ENCODE measurements at places on chromosomes 2 and 18.

DNA sequence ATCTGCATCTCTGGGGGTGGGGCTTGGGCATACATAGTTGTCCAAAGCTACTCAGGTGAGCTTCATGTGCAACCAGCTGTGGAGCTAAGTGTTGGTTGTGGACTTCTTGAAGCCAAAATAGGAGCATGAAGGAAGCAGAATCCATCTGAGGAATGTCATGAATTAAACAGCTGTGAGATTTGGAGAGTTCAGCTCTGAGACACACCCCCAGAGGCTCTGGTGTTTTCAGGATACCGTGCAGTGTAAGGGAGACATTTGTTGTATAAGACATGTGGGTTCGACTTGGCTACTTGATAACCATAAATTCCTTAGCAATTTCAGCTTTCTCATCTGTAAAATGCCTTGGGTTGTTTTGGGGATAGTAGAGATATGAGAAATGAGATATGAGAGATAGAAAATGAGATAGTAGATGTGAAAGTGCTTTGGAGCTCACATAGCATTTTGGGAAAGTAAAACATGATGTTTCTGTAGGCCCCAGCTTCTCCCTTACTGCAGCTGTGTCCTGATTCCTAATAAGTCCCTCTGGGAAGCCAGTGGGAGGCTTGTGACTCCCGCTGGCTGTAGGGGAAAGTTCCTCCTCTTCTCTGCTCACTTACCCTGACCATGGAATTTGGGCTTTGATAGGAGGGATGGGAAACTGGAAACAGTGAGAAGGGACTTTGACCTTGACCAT is 50.0 kb downstream of the DPYSL5 start:
- DNase-seq = no peak

- no peak for DNase-seq
Measured at GRCh38 chr2:98438190-98439133, 6.2 kb upstream of the INPP4A start.

DNA sequence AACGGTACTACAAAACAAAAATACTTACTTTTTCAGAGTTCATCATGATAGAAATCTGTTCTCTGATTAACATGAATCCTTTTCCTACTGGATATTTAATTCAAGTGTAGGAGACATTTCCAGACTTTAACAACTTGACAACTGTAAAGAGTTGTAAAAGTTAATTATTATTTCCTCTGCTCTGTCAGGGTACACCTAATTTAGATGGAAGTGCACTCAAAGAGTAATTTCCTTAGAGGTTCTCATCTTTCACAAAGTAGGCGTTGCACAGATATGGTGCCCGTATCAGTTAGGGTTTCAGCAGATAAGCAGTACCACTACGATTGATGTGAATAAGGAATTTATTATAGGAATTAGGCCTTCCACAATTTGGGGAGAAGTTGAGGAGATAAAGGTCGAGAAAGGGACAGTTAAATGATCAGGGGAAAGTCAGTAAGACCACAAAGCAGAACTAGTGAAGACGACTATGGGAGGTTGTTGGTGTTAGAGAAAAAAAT is 16.2 kb upstream of the PDE11A start:
- DNase-seq = no peak

- DNase-seq = no peak
Measured at GRCh38 chr2:127324635-127325034, 30.7 kb upstream of the ERCC3 start.

- no peak for DNase-seq
Measured at GRCh38 chr2:73925033-73925704, 1.5 kb upstream of the DGUOK start.

DNA sequence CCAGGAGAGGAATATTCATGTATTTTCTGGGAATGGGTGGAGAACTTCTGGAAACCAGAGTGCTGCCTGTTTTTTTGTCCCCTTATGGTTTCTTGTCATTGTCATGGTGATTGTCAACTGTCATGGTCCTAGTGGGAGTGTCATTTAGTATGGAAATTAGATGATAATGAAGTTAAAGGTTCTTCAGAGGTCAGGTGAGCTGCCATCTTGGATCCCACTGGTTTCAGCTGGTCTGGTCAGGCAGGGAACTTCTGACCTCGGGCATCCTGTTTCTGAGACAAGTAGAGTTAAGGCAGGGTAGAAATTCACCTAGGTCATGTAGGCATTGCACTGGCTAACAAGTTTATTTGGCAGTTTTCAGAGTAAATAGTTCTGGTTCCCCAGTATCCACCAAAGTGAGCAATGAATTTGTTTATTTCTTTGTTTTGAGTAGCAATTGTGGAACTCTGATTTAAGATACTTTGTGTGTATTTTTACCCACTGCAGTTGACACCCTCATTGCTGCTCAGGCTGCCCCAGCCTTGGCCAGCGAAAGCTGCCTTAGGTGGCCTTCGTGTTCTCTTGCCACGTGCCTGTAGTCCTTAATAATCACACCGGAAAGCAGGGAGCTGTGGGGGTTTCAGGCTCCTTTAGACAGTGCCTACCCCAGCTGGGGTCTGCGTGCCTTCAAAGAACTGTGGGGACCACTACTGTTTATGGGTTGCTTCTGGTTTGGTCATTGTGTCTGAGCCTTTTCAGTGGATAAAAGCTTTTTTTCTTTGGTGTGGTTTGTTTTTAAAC is 48.7 kb downstream of the NCK2 start:
- no peak for DNase-seq

- no peak for DNase-seq
Measured at GRCh38 chr18:79497638-79498081, 101.9 kb downstream of the NFATC1 start.

- DNase-seq = no peak
Measured at GRCh38 chr2:43228756-43229659, 2.6 kb upstream of the ZFP36L2 start.

DNA sequence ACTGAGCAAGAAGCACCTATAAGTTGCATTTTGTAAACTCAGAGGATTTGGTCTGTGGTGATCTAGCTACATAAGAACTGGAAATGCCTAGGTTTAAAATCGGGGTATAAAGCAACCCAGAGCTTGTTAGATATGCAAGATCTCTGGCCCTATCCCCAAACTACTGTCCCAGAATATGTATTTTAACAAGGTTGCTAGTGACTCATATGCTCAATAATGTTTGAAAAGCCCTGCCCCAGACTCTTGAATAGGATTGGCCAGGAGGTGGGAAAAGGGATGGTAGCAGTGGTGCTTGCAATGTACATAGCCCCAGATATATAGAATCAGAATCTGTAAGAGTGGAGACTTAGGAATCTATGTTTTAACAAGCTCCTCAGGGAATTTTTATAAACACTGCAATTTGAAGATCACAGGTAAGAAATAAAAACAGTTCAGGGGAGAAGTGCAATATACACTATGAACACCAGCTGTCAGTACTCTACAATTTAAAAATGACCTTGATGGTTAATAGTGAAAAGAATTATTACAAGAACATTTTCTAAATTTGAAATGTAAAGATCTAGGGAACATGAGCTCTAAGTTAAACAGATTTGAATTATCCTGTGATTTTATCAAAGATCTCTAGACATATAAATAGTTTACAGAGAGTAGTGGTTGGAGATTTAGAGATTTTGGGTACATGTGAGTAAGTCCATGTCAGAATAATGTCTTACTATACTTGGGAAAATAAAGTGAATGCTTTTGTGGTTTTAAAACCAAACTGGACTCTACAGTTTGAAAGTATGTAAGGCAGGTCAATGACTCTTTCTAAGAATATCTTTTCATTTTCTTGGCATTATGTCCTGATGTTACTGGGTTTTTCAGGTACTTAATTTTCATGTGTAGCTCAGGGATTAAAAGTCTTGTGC is 7.7 kb upstream of the MMADHC start:
- no peak for DNase-seq

- DNase-seq = no peak
Measured at GRCh38 chr2:165017966-165018596, 62.8 kb upstream of the SLC38A11 start.

DNA sequence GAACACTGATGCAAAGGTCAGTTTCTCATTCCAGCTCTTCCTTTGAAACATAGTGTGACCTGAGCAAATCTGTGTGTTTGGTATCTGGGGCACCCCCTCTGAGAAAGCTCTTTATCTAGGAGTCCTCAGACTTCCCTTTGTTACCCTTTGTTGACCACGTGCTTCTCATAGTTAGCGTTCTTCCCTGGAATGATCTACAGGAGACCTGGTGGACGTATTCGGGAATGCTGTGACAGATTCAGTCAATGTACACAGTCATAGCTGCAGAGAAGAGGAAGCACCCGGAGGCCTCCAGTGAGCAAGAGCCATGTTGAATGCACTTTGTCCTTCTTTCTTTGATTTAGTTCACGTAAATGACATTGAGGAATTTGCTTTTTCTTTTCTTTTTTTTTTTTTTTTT is 10.7 kb upstream of the CHMP1B start:
- no peak for DNase-seq

DNA sequence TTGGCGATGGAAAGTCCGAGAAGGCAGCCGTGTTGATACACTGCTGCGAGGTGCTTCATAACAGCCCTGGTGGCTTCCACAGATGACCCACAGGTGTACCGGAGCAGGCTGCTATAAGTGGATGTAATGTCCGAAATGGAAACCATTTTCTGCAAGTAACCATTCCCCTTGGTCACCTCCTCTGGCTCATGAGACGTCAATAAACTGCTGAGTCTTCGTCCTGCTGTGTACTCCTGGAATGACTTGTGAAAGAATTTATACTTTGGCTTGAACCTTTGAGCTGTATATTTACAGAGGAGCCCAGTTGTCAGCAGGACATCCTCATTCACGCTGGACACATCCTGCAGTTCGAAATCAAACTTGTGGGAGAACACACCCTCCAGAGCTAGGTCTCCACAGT is 14.4 kb downstream of the NLRC4 start:
- DNase-seq = no peak

- DNase-seq = no peak
Measured at GRCh38 chr2:106758901-106759497, 127.0 kb downstream of the ST6GAL2 start.

Measured in stimulated activated CD4-positive, alpha-beta T cell treated with anti-CD3 and anti-CD28 coated beads, Interleukin-2, amount 100 ng/mL, for 4 hours (primary cell).